Large intestine (tissue), 12 donors: ENCODE measurements at places on chromosomes 1 and 21. TPM values are rescaled to one million over a fixed set of nuclear protein-coding genes. Genes with fewer than 3 reads are reported as not detected.

DNA sequence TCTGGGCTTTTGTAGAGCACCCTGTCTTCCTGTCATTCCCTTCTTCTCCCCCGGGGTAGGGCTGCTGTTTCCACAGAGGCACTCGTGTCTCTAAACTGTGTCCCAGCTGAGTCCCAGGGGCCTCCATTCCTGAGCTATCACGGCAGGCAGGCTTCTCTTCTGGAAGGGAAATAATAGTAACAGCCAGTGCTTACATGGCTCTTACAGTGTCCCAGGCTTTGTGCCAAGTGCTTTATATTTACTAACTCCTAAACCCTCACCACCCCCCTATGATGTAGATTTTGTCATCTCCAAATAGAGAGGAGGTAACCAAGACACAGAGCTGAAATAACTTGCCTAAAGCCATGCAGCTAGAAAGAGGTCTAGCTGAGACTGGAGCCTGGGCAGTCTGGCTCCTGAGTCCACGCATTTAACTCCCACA is 1.4 kb upstream of the CELF3 start:
- no peak for DNase-seq

GRCh38 chr21:38119793-38120192 is 137.0 kb upstream of the KCNJ15 start:
- DNase-seq, result no peak

GRCh38 chr1:16078925-16079656 is 5.6 kb upstream of the FAM131C start:
- DNase-seq, result peak; percentile 63

DNA sequence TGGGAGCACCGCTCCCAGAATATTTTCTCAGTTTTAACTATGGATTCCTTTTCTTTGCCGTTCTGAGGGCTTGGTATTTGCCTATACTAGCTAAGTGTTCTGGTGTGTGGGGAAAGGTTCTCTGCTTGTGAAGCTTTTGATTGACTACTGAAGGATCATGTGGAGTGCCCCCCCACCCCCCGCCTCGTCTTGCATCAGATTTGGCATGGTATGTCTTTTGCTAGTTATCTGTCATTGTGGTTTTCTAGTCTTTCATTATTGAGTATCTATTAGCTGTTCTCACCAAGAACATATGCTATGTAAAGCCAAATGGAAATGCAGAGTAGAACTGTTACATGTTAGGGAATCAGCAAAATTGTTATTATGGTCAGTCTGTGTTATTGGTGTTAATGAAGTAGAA is 58.3 kb downstream of the MACF1 start:
- no peak for DNase-seq

- DNase-seq, result no peak
These were observed 135.3 kb upstream of the VANGL1 start for GRCh38 chr1:115506518-115506917.

DNA sequence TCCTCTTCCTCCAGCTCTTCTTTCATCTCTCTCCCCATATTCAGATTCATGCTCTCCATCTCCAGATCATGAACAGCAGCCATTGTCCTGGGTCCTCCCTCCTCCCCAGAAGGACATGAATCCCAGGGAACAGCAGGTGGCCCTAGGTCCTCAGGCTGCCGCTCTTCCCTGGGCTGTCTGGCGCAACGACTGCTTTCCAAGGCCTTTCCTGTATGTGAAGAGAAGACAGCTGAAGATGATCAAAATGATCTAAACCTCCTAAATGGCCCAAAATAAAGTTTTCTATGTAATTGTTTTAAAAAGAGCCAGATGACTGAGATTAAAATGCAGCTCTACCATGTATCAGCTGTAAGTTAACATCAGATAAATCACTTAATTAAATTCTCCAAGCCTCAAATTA is 22.5 kb downstream of the RHBDL2 start:
- DNase-seq, result no peak

- no peak for DNase-seq
These were observed 87.2 kb downstream of the LAMC2 start for GRCh38 chr1:183273300-183273699.

DNA sequence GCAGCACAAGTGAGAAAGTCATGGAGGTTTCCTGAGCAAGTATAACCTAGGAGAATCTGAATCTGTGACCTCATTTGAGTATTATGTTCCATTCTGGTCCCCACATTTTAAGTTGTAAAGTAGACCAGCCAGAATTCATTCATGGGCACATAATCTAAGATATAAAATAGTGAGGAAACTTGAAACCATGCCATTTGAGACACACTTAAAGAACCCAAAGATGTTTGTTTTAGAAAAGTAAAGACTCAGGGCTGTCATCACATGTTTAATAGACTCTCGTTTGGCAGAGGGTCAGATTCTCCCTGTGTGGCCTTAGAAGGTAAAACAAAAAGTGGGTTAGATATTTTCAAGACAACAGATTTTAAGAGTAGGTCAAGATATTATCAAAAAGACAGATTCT is 6.4 kb downstream of the SZT2 start:
- DNase-seq, result no peak

DNA sequence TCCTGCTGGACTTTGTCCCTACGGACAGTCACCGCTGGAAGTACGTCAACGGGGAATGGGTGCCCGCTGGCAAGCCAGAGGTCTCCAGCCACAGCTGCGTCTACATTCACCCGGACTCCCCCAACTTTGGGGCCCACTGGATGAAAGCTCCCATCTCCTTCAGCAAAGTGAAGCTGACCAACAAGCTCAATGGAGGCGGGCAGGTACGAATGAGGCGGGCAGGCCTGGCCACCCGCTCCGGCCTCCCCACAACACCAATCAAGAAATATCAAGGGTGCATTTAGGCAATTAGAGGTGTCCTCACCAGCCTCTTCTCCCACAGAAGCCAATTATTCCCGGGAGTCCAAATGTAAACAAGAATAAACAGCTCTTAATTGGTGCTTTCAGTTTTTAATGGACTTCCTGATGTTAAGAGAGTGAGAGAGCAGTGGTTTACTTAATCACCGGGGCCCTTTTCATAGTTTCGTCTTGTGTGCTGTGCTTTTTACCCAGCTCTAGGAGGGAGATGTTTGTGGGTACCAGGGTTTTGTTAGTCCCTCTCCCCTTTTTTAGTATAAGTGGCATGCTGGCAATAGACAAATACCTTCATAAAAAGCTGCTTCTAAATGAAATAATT is 10.7 kb downstream of the TBX19 start:
- no peak for DNase-seq

- DNase-seq, result no peak
These were observed 89.5 kb upstream of the GREM2 start for GRCh38 chr1:240701412-240701811.

LRP8 gene
- 4.1 TPM for polyA plus RNA-seq

CALML6 gene
- 1.8 TPM for polyA plus RNA-seq

DPT gene
- polyA plus RNA-seq, result 11.4 TPM

C1orf87 gene
- not detected for polyA plus RNA-seq
